ENCODE measurements at places on chromosomes 1 and 21.

GRCh38 chr1:99758073-99758511 is 8.3 kb downstream of the FRRS1 start:
- DNase-seq = no peak

GRCh38 chr21:29511096-29511495 is 212.4 kb downstream of the BACH1 start:
- no peak for DNase-seq

DNA sequence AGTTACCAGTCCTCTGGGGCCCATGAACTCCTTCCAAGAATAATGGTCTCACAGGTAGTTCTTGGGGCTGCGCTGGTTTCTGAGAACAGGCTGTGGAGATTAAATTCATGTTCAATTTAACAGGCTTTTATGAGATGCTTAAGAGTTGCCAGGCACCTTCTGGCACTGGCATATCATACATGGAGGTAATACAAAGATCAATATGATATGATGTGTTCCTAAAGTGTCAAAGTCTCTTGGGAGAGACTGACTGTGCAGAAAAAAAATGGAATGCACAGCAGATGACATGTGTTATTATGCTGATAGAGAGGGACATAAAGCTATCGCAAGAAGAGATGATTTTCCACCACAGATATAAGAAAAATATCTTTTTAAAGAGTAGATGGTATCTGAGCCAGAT is 6.8 kb downstream of the CYP2J2 start:
- no peak for DNase-seq

DNA sequence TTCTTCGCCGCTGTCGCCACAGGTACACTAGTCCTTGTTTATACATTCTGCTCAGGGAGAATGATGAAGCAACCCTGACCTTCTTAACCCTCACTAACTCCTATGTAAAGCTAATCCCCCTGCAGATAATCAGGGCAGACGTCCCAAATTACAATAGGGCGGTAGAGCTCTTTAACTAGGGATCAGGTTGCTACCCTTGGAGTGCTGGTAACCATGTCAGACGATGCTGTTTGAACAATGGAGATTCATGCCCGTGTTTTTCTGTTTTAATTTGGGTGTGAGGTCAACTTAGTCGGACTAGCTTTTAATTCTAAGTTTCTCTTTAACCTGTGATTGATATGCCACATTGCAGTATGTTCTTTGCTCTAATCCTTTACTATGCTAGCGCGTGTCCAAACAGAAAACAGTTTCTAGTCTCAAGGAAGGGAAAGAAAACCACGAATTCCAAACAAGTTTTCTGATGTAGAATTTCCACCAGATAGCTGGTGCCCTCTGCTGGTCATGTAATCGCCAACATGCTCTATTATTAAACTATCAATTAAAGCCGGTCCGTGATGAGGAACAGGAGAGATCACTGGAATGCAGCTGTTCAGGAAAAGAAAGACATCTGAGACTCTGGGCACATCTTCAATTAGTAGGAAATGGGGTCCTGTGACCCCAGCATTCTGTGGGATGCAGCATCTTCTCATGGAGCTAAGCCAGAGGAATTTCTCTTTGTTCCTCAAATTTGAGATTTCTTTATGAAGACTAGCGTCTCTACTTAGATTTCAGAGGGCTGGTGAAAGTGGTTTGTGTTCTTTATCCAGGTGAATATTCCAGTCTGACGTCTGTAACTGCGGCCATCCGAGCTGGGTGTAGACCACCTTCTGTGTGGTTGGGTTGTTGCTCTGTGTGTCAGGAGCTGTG is 18.3 kb upstream of the VAMP3 start:
- DNase-seq = peak; percentile 46

DNA sequence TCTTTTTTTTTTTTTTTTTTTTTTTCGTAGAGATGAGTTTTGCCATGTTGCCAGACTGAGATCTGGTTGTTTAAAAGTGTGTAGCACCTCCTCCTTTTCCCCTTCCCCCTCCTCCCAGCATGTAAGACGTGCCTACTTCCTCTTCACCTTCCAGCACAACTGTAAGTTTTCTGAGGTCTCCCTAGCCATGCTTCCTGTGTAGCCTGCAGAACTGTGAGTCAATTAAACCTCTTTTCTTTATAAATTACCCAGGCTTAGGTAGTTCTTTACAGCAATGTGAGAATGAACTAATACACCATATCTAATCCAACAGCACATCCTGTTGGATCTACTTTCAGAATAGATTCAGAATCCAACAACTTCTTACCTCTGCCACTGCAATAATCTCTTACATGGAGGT is 111.1 kb downstream of the CLIC6 start:
- no peak for DNase-seq

DNA sequence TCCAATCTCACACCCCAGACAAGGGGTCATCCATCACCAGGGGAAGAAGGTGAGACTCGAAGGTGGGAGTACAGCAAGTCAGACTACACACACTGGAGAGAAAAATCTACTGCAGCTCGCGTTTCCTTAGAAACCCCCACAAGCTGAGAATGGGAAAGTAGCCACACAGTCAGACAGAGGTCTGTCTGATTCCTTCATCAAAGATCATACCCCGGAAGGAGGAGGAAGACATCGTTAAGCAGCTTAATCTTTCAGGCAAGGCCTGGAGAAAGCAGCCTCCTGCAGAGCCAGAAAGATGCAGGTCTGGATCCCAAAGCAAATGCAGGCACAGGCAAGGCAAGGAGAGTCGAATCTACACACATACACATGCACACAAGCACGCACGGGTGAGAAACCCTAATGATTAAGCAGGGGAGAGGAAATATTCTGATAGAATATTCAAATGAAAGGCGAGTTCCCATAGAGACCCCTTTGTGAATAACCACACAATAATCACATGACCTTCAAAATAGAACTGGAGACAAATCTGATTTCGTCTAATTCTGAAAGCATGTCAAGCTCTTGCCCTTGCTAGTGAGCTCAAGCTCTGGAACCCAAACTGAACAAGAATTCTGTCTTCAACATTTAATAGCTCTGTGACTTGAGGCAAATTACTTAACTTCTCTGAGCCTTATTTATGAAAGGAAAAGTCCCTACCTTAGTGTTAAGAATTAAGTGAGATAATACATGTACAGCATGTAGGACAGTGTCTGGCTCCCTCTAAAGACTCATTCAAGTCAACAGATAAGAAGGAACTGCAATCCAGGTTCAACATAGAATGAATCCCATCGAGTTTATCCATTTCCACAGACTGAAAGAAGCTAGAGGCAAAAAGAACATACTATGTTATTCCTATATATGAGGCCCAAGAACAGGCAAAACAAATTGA is 387.8 kb downstream of the OMA1 start:
- DNase-seq = no peak

DNA sequence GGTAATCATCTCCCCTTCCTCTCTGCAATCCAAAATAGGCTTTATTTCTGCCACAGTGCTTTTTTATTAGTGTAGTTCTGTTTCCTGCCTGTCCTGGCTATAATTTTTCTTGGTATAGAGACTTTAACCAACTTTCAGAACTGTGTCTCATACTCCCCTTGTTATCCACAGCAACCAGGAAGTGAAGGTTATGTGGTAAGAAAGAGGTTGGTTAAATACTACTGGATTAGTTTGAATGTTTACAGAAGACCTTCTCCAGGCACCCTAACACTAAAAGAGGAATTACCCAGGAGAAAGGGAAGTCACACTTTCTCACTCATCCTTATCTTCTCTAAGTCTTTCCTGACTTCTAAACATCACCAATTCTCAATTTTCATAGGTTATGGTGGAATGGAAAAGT is 17.8 kb upstream of the TNFSF4 start:
- no peak for DNase-seq

DNA sequence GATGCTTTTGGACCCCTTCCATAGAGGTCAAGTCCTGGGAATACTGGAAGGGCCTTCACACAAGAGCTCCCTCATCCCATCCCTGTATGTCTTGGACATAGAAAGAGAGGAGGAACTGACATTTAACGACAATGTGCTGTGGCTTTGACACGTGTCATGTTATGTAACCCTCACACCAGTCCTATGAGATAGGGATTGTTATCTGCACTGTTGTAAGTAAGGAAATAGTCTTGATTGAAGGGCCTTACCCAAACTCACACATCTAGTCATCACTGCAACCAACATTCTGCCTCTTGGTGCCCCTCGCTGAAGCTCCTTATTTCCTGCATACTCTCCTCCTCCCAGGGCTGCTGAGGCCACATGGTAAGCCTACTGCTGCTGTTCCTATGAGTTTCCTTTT is 63.7 kb upstream of the ANGPTL1 start:
- no peak for DNase-seq

GRCh38 chr1:51255331-51255730 is 19.3 kb downstream of the RNF11 start:
- no peak for DNase-seq

DNA sequence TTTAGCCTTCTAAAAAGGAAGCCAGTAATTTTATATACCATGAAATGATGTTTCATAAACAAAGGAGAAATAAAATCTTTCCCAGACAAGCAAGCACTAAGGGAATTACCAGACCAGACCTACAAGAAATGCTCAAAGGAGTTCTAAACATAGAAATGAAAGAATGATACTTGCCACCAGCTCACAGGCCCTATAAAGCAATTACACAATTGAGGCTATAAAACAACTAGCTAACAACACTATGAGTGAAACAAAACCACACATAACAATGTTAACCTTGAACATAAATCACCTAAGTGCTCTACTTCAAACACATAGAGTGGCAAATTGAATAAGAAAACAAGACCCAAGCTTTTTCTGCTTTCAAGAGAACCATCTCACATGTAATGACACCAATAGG is 123.8 kb downstream of the BARHL2 start:
- no peak for DNase-seq

DNA sequence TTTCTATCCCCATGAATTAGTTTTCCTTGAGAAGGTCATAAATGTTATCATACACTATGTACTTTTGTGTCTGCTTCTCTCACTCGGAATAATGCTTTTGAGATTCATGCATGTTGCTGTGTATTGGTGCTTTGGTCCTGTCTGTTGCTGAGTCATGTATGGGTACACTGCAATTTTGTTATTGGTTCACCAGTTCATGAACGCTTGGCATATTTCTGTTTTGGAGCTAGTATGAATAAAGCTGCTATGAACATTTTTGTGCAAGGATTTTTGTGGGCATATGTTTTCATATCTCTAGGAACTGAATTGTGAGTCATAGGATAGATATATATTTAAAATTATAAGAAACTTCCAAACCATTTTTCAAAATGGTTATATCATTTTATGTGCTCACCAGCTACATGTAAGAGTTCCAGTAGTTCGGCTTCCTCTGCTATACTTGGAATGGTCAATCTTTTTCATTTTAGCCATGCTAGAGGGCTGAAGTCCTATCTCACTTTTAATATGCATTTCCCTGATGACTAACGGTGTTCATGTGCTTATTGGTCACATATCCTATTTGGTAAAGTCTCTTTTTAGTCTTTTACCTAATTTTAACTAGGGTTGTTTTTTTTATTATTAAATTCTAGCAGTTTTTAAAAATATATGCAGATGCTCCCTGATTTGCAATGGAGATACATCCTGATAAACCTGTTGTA is 38.2 kb downstream of the ETS2 start:
- DNase-seq = no peak

DNA sequence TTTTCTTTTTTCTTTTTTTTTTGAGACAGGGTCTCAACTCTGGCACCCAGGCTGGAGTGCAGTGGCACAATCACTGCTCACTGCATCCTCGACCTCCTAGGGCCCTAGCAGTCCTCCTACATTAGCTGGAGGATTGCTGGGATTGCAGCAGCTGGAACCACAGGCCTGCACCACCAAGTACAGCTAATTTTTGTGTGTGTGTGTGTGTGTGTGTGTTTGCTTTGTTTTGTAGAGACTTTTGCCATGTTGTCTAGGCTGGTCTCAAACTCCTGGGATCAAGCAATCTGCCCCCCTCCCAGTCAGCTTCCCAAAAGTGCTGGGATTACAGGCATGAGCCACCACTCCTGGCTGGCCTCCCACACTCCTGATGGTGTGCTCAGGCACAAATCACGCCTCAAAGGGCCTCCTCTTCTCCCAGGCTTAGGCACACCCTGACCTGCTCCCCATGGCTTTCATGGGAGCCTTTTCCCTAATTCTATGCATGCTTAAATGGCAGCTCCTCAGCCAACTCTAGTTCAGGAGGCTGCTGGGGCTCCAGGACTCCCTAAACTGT is 9.4 kb downstream of the FAM229A start:
- no peak for DNase-seq

- no peak for DNase-seq
Measured at GRCh38 chr1:25550155-25550506, 6.7 kb downstream of the LDLRAP1 start.

DNA sequence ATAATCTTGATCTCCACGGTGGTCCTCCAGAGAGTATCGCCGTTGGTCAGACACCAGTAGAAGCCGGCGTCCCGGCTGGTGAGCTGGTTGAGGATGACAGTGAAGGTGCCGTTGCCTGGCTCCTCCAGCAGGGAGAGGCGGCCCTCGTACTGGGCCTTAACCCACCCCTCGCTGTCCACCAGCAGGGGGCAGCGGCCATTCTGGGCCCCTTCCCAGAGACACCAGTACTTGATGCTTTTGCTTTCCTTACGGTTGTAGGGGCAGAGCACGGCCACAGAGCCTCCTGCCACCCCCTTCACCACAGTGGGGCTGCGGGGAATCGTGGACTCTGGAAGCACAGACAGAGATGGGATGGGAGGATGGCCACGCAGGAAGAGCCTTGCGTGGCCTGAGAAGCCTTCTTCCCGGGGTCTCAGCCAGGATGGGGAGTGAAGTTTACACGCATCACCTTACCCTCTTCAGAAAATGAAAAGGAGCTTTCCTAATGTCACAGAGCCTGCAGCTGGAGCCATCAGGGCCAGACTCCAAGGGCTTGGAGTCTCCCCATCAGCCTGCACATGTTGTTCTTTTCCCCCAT is 10.7 kb downstream of the PIGR start:
- DNase-seq = no peak

DNA sequence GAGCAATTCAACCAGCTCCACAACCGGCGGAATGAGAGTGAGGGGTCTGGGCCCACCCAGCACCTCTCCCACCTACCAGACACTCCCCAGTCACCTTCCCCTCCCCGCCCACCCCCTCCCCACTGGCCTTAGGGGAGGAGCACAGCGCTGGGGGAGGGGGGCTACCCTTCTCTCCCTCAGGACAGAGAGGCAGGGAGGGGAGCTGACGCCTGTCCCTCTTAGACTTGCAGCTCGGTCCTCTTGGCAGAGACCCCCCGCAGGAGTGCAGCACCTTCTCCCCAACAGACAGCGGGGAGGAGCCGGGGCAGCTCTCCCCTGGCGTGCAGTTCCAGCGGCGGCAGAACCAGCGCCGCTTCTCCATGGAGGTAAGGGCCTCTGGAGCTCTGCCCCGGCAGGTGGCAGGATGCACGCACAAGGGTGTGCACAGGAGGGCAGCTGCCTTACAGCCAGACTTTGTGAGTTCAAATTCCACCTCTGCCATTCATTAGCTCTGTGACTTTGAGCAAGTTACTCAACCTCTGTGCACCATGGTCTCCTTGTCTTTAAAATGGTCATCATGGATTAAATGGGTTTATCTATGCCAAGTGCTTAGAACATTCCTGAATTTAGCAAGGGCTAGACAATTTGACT is 18.9 kb downstream of the CDK18 start:
- no peak for DNase-seq

- no peak for DNase-seq
Measured at GRCh38 chr1:222910699-222911098, 95.9 kb downstream of the DISP1 start.

Measured in anterior cingulate cortex (tissue), 58 donors.